AG04449 (cell line): ENCODE measurements at places on chromosomes 1 and 21.

DNA sequence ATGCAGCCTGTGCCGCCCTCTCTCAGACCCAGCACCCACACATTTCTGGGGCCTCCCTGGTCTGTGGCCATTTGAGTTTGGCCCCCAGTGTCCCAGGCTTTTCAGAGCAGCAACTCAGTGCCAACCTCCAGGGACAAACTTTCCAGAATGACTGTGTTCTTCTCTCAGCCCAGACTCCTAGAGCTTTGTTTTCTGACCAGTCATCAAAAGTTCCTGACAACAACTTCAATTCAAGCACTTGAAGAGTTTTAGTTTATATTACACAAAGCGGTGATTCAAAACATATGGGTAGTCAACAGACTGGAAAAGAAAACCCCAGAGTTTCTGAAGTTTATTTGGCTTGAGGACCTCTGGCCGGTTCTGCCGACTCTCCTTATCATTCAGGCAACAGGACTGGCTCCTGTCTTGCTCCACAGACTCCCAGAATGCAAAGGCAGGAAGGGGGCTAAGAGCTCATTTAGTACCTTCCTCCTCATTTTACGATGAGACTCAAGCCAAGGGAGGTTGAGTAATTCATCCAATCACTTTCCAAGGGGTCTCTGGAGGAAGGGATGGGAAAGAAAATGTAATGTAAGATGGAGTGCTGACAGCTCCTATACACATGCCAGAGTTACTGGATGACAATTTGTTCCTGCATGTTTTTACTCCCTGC lies 27.0 kb upstream of the TIAM1 start:
- no peak for DNase-seq

DNA sequence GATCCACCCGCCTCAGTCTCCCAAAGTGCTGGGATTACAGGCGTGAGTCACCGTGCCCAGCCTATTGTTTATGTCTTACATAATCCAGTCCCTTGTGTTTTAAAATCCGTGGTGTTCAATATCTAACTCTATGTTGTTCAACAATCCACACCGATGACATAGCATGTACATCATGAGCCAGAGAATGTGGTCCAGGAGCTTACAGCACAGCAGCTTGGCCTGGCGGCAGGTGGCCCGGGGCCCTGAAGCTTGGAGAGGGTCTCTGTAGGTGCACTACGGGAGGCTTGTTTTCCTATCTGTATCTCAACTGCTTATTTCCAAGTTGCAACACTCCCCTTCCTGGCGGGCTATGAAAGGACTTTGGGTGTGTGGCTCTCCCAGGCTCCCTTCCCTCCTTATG lies 138.4 kb downstream of the ADSS2 start:
- no peak for DNase-seq

- DNase-seq: no peak
These were observed 10.1 kb downstream of the TADA1 start for GRCh38 chr1:166865926-166866325.

GRCh38 chr1:11576109-11576875 lies 77.9 kb downstream of the FBXO2 start:
- no peak for DNase-seq

GRCh38 chr1:4657960-4658541 lies 3.6 kb downstream of the AJAP1 start:
- DNase-seq: no peak

GRCh38 chr1:84116558-84116957 lies 27.5 kb upstream of the PRKACB start:
- no peak for DNase-seq

DNA sequence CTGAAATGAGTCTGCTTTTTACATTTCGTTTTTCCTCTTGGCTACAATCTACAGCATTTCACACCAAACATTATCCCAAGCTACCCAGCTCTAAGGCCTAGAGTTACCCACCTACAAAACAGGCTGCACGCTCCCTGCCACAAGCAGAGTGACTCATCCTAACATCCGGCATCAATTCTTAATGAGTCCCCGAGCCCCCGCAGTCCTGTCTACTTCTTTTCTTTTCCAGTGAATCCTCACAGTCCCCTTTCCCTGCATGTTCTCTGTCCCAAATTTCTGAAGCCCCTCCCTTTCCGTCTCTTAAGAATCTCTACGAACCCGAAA lies 650 bp downstream of the PCNX2 start:
- no peak for DNase-seq

DNA sequence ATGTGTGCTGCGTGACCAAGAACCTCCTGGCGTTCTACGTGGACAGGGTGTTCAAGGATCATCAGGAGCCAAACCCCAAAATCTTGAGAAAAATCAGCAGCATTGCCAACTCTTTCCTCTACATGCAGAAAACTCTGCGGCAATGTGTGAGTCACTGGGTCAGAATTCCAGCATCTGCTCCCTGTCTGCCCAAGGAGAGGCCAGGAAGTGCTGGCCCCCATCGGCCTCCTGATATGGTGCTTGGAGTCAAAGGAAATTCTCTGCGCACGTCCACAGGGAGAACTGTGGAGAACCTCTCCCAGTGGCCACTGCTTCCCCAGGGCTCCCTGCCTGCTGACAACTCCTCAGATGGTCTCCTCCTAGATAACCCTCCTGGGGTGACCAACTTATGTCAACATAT lies 25.6 kb upstream of the IL20 start:
- peak; percentile 75 for DNase-seq

GRCh38 chr1:13990939-13991338 lies 291.0 kb downstream of the PRDM2 start:
- no peak for DNase-seq

DNA sequence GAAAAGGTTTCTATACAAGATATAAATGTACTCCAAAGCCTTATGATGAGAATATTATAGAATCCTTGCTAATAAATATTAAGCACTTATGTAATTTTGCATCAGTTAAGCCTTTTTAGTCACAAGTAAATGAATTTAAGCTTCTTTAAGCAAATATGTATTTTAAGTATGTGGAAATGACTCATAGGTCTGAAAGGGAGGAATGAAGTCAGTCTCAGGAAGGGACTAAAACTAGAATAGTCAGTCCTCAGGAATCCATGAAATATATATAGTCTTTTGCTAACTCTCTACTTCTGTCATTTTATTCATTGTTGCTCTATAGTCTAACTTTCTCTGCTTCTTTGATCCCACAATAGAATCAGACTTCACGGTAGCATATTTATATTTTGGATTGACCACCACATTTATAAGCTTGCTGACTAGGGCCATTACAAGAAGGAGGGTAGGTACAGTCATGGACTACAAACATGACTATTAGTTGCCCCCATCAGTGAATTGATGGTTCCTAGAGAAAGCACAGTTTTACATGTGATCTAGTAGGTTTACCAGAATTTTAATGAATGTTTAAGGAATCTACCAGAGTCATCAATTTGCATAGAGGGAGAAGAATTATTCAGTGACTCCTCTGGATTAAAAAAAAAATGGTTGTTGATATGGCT lies 20.2 kb upstream of the RABGGTB start:
- peak; percentile 70 for DNase-seq

- DNase-seq: no peak
These were observed 455.0 kb downstream of the BRINP3 start for GRCh38 chr1:190022709-190023108.

DNA sequence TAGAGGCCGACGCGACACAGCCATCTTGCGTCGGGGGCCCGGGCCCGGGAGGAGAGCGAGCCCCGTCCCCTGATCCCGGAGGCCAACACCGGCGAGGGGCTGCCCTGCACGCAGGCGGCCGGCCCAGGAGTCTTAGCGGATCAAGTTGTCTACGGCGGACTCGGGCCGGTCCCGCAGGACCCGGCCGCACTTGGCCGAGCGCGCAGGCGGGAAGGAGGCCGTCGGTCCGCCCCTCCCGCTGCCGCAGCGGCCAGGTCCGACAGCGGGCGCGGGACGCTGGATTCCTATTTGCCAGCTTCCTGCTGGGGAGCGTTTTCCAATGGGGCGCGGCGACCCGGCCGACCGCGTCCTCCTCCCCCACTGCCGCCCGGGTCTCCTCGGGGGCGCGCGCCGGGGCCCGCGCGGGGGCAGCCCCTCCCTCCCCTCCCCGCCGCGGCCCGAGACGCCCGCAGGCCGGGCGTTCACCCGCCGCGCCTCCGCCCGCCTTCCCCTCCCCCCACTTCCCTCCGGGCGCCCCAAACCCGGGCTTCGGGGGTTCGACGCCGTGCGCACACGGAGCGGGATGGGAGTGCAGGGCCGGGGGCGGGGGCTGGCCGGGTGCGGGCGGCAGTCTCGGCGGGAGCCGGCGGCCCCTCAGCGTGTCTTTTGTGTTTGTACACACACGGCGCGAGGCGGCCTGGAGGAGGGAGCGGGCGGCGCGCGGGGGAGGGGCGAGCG lies 517 bp upstream of the H3-3A start:
- no peak for DNase-seq

- peak; percentile 31 for DNase-seq
These were observed 122.8 kb downstream of the CRB1 start for GRCh38 chr1:197390856-197391255.

DNA sequence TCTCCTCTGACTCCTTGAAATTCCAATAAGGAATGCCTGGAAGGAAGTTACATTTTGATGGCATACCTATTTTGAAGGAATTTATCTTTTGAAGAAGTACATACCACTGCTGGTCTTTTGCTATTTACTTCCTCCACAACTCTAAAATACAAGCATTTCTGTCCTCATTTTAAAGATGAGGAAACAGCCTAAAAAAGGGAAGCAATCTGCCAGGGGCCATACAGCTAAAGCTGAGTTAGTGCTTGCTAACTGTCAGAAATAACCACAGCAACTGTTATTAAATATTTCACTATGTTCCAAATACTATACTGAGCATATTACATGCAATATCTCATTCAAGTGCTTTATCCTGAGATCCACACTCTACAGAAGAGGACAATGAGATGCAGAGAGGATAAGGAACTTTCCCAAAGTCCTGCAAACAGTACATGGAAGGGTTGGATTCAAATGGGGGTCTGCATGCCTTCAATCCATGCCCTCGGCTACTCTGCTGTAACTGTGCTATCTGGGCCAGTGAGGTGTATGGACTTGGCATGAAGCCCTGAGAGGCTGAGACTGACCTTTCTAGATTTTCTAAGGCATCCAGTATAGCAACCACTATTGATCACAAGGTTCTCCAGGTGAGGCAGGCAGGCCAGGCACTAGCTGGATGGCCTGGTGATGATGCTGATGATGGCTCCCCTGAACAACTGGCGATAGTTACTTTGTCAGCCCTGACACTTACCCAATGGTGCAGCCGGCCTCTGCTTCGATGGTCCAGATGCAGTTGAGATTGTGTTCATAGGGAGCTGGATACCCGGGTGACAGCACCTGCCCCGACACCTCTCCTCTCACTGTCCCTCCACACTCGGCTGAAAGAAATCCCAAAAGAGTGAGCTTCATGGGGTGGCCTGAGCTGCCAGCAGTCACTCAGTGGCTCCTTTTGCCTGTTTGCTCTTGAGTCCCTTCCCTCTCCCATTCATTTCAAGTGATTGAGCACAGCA lies 171.4 kb upstream of the HMGB4 start:
- no peak for DNase-seq
